ENCODE measurements at places on chromosomes 4 and X. TPM values are rescaled to one million over a fixed set of nuclear protein-coding genes. Genes with fewer than 3 reads are reported as not detected.

LRIT3 gene
- total RNA-seq: 0.09 TPM

NPY1R gene
- total RNA-seq: 11.3 TPM

H2BW2 gene
- not detected for total RNA-seq

SOX3 gene
- total RNA-seq: not detected

DNA sequence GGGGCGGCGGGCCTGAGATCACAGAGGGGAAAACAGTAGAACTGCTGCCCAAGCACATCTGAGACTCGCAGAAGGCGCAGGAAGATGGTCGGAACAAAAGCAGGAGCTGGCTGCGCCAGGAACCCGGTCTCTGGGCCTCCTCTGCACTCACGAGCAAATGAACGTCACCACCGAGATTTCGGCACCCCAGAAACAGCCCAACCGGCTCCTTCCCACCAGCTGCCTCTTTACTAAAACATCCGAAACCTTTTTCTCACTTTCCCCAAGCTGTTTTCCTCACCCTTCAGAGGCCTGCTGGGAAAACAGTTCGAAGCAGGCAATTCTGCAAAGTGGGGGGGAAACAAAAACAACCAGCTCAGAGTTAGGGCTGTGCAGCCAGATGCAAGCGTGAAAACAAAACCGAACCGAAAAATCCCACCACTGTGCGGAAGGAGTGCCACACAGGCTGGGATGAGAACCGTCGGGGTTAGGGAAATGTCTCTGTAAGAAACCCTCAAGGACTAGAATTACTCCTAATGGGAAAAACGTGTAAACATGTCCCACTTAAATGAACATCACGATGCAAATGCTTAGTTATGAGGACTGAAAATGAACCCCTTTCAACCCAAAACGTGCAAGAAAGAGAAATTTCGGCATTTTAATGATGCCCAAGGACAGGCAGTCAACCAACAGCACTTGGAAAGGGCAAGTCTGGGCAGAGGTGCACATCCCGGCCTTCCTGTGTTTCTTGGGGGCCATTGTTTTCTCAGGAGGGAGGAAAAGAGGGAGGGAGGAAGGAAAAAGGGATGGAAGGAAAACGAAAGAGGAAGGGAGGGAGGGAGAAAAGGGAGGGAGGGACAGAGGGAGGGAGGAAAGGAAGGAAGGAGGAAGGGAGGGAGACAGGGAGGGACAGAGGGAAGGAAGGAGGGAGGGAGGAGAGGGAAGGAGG lies 15.8 kb downstream of the DHRSX start:
- DNase-seq: peak; percentile 53

Measured in right cardiac atrium (tissue), 5 donors.